Upper lobe of right lung (tissue), 1 donor: ENCODE measurements at places on chromosomes 3 and 15. TPM values are rescaled to one million over a fixed set of nuclear protein-coding genes. Genes with fewer than 3 reads are reported as not detected.

DNA sequence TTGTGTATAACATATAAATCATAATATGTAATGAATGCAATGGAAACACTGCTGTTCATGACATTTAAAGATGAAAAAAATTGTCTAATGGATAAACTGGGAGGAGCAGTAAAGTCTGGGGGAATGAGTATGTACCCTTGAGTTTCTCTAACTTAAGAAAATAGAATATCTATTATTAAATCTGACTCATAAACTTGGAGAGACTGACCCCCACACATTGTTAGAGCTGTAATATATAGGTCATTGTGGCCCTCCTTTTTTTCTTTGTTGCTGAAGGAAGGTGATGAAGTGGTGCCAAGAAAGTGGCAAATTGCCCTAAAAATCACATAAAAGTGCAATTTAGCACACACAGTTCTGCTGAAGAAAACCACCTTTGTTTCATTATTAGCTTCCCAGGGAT is 389.8 kb upstream of the RARB start:
- DNase-seq: no peak

GRCh38 chr3:169342652-169343505 is 320.6 kb downstream of the MECOM start:
- DNase-seq: no peak

DNA sequence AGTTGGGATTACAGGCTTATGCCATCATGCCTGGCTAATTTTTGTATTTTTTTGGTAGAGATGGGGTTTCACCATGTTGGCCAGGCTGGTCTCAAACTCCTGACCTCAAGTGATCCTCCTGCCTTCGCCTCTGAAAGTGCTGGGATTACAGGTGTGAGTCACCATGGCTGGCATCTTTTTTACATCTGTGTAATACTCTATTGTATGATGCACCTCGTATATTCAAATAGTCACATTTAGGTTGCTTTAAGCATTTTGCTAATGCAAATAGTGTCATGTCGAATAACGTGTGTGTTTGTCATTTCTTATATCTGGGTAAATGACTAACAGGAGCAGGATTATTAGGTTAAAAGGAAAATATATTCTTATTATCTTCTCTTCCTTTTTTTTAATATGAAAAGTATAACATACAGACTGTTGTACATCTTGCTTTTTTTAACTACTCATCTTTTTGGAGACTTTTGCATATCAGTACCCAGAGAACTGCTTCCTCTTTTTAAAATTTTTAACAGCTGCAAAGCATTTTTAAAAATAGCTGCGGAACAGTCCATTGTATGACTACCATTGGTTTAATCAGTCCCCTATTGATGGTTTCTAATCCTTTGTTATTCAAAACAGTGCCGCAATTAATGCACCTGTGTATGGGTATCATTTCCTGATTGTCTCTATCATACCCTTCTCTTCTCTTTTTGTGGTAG is 13.4 kb downstream of the SCAMP5 start:
- DNase-seq: no peak

GRCh38 chr15:71313806-71314205 is 198.5 kb downstream of the THSD4 start:
- no peak for DNase-seq

DNA sequence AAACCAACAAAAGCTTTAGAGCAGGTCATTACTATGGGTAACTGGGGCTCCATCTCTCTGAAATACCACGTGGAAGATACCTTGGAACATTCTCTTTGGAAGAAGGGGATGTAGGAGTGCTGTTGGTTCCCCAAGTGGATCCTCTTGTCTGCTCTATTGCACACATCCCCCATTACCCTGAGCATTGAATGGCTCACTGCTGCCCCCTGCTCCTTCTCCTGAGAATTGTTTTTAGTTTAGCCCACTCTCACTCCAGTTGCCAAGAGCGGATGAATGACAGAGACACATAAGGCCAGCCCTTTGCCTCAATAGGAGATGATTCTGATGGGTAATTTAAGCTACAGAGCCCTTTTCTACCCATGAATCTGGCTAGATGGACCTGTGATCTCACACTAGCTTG is 135.6 kb upstream of the SUCLG2 start:
- no peak for DNase-seq

DNA sequence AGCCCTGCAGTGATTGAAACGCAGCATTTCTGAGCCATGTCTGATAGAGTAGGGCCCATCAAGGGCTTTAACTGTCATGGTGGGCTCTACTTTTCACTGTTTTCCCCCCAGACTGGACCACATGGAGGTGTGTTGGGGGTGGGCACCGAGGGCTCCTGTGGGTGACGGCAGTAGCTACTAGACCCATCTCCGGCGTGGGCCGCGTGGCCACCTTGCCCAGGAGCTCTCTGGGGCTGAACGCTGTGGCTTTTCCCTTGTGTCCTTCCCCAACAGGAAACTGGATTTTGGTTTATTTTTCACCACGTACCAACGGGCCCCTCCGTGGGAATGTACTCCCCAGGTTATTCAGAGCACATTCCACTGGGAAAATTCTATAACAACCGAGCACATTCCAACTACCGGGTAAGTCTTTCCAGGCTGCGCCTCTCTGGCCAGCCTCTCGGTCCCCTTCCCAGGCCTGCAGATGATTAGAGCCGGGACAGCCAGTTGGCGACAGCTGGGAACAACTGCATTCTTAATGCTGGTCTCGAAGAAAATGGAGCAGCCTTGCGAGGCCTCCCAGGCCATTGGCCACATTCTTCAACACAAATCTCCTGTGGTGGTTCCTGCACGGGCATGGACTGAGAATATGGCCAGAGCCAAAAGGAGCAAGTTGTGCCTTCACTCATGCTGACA is 67.7 kb downstream of the MESD start:
- DNase-seq: no peak

GRCh38 chr3:148938306-148938705 is 53.0 kb upstream of the GYG1 start:
- DNase-seq: no peak

- DNase-seq: no peak
Measured at GRCh38 chr3:174812172-174812862, 46.8 kb upstream of the NAALADL2 start.

- DNase-seq: no peak
Measured at GRCh38 chr3:4808637-4809036, 170.6 kb upstream of the BHLHE40 start.

- no peak for DNase-seq
Measured at GRCh38 chr3:158700559-158700958, 28.1 kb upstream of the LXN start.

DNA sequence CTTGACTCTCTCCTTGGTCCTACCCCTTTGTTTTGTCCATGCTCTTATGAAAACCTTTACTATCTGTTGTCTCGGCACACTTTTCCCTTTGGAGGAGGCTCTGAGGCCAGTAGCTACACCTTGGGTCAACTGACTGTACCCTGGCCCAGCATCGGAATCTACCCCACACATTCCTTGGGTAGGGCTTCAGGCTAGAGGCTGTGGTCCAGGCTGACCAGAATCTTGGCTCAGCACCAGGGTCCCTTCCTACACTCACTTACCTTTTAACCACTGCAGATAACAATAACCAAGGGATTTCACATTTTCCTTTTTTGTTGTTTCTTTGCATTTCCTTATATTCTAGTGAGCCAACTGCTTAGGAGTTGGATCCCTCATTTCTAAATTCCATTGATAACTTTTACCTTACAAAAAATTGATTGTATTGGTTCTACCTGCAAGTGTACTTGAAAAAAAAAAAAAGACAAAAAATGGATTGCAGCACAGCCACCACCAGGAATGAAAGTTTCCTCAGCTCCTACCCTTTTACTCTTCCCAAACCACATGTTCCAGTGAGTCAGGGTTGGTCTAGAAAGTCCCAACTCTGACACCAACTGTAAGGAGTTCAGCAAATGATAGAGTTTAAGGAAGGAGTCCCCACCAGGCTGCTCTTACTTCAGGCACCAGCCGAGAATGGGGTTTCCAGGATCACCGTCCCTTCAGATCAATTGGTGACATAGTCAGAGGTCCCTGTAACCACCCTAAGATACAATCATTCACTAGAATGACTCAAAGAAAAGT is 95.6 kb downstream of the FBLN2 start:
- DNase-seq: no peak

GRCh38 chr3:64491843-64492242 is 196.0 kb downstream of the ADAMTS9 start:
- no peak for DNase-seq

- DNase-seq: no peak
Measured at GRCh38 chr15:63999177-63999576, 47.1 kb downstream of the DAPK2 start.

Gene PCOLCE2
- 23.3 TPM for total RNA-seq

Gene LMCD1
- 174 TPM for total RNA-seq

Gene MYZAP
- 30.9 TPM for total RNA-seq

Gene PPP1R14D
- total RNA-seq: 1.3 TPM

Gene CHST13
- 0.64 TPM for total RNA-seq

Gene GXYLT2
- 8.4 TPM for total RNA-seq
